T follicular helper cell (primary cell): ENCODE measurements at places on chromosomes 1 and 21.

- no peak for DNase-seq
Measured at GRCh38 chr1:118250232-118250631, 65.2 kb upstream of the SPAG17 start.

GRCh38 chr1:12387641-12388040 is 157.8 kb downstream of the VPS13D start:
- DNase-seq = no peak

DNA sequence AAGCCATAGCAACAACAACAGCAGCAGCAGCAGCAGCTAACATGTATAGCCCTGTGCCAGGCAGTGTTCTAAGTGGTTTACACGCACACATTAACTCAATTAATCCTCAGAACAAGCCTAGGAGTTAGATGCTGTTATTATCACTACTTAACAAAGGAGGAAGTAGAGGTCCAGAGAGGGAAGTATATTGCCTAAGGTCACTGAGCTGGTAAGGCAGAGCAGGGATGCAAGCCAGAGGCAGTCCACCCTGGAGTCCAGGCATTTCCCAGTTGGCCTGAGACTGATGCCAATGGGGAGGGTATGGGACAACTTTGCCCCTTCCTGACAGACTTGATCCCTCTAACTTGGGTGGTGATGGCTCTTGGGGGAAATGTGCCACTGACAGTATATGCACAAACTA is 6.8 kb downstream of the CDC14A start:
- DNase-seq = no peak

DNA sequence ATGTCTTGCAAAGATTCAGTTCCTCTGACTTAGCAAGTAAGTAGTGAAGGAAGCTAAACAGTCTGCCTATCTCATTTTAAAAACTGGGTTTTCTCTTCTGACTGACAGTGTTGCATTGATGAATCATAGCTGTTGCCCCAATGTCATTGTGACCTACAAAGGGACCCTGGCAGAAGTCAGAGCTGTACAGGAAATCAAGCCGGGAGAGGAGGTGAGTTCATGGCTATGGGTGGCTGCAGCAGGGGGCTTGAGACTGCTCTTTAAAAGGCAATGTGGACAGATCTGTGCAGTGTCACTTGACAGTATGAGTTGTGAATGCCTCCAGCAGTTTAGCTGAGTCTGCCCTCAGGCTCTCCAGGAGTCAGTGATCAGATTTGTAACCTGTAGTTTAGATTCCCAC is 46.6 kb downstream of the SMYD2 start:
- no peak for DNase-seq
